SJSA1 (cell line): ENCODE measurements at places on chromosomes 13 and 19.

- no peak for DNase-seq
These were observed 24.4 kb upstream of the LILRA2 start for GRCh38 chr19:54549224-54549623.

- no peak for DNase-seq
These were observed 38.7 kb upstream of the TPM4 start for GRCh38 chr19:16037424-16038195.

DNA sequence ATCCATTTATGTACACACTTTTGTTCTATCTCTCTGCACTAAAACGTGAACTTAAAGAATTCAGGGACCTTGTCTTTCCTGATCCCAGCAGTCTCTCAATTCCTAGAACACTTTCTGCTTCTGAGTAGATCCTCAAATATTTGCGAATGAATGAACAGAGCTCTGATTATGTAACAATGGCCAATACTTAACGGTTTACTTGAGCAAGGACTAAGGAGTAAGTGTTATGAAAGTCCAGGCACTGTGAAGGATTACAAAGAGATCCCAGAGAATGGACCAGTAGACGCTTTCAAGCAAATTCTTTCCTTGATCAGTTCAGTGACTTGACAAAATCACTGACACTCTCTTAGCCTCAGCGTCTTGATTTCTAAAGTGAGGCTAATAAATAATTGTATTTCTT is 514.5 kb upstream of the KLHL1 start:
- no peak for DNase-seq

DNA sequence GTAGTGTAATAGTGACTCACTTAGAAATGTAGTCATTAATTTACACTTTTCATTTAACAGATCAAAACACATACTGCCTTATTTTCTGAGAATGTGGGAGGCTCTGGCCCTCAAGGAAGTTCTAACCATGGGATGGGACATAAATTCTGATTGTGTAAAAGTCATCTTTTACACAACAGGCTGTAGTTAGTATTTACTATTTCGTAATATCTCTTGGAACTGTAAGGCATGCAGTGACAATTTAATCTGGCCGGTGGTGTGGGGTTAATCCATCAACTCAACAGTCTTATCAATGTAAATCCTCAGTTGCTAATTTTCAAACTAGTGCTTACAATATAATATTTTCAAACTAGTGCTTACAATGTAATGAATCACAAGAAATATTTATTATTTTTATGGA is 1599.2 kb downstream of the EFNB2 start:
- DNase-seq: no peak

DNA sequence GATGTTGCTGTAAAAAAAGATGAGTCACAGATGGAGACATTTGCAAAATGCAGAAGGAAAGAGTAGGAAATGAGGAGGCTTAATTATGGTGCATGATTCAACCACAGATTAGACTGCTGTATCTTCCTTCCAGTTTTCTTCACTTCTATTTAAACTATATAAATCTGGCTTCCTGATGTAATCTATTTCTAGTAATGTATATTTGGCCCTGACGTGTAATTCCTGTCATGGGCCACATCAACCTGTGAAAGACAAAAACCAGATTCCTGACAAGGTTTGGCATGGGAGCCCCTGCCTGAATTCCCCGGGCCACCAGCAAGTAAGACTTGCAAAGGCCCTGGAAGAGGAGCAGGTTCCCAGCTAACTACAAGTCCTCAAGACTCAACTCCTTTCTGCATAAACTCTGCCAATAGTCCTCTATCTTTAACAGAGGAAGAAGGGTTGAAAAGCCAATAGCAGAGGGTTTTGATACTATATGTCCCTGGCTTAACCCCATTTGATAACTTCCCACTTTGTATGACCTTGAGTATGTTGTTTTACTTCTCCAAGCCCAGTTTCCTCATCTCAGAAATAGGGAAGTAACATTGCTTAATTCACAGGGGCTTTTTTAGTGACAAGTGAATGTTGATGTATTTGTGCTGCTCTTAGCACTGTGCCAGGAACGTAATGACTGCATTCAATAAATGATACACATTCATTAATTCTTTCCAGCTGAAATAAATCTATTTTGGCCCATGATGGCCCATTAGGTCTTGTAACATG is 172.7 kb downstream of the SPRY2 start:
- DNase-seq: peak; percentile 33

GRCh38 chr19:28521614-28522544 is 691.1 kb downstream of the UQCRFS1 start:
- no peak for DNase-seq

- DNase-seq: no peak
These were observed 21.9 kb downstream of the AP3D1 start for GRCh38 chr19:2129486-2129885.

- no peak for DNase-seq
These were observed 741 bp downstream of the PLEKHF1 start for GRCh38 chr19:29665826-29666577.

- DNase-seq: no peak
These were observed 20.7 kb downstream of the POMP start for GRCh38 chr13:28679628-28680027.

DNA sequence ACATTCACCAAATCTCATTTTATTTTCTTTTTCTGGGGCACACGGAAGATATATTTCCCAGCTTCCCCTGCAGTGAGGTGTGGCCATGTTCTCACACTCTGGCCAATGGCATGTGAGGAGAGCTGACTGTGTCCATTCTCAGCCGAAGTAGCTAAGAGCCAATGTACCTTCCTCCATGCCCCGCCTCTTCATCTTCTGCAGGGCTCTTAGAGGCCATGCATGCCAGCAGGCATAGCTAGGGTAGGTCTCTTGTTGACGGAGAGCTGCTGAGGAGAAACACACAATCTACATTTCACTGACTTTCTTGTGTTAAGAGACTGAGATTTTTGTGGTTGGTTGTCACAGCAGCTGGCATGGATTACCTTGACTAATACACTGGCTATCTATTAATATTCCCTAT is 9.8 kb upstream of the MICU2 start:
- DNase-seq: no peak

DNA sequence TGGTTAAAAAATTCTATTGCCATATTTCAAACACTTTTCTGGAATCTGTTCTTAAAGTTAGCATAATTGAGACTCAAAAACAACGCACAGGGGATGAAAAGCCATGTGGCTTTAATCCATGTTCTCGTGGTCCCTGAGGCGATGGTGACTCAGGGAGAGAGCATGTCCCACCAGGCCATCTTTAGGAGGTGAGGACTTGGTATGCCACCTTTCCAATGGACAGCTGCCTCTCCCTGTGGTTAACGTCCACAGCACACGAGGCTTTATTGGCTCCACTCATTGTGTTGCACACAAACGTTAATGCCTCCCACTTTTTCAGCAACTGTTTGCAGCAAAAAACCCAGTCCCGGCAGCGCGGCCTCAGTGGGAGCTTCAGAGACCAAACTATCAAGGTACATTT is 51.4 kb downstream of the EFNB2 start:
- DNase-seq: no peak

GRCh38 chr13:65638572-65639168 is 1591.5 kb downstream of the PCDH9 start:
- peak; percentile 16 for DNase-seq

DNA sequence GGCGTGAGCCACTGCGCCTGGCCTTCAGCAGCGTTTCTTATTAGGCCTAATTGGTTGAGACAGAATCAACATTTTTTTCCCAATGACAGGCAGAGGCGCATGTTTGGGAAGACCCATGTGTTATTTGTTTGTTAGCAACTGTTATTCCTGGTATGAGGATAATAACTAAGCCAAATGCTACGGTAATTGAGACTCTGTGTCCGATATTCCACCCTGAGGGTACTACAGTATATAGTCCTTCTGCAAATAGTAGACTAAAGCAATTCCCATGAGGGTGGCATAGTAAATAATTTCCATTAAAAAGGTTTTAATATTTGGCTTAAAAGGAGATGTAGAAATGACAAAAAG is 18.4 kb upstream of the CCL25 start:
- no peak for DNase-seq

DNA sequence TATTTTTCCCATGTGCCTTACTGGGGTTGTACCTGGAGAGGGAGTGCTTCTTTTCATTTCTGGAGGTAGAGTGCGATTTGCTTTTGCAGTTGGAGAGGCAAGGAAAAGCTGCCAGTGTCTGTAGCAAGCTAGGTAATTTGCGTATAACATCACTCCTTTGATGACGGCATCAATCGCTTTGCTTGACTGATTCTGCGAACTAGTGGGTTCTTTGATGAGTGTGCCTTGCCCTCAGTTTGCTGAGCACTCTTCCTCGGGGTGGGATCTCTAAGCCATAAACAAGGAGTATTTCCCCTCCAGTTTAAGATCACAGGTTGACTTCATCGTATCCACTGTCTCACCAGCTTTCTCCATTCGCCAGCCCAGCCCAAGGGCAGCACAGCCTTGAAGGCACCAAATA is 344.5 kb downstream of the KCNRG start:
- no peak for DNase-seq

DNA sequence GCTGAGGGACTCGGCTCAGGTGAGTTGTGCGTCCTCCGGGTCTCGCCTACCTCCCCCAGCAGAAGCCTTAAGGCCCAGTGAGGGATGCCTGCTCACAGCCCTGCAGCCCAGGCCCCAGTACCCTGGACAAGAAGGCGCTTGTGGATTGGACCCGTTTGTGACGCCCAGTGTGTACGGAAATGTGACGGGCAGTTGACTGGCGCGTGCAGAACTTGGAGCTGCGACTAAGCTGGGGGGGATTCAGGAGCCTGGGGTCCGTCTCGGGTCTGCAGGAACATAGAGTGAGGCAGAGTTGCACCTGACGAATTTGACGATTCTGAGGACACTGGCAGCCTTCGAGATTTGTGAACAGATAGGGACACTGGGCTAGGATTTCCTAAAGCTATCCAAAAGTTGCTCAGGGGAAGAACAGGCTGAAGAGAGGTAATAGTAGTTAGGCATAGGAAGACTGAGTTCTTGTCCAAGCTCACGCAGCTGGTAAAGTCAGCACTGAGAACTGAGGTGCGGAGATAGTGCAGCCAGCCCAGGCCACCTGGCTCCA is 519 bp downstream of the ZNF551 start:
- no peak for DNase-seq

GRCh38 chr13:94705081-94706030 is 7.0 kb downstream of the SOX21 start:
- no peak for DNase-seq

- no peak for DNase-seq
These were observed 3.0 kb upstream of the MATK start for GRCh38 chr19:3788996-3789778.

DNA sequence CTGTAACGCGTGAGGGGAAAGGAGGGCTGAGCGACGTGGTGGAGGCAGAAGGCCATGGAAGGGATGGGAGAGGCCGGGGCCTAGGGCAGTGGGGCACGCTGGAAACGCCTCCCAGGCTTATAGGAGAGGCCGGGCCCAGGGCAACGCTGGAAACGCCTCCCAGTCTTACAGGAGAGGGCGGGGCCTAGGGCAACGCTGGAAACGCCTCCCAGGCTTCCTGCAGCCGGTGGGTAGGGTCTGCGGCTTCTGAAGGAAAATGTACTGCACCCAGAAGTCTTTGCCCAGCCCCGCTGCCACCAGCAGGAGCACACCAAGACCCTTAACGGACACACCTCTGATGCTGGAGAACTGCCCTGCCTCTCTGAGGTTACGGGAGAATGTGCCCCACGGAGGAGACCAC is 9.1 kb downstream of the CACTIN start:
- no peak for DNase-seq

DNA sequence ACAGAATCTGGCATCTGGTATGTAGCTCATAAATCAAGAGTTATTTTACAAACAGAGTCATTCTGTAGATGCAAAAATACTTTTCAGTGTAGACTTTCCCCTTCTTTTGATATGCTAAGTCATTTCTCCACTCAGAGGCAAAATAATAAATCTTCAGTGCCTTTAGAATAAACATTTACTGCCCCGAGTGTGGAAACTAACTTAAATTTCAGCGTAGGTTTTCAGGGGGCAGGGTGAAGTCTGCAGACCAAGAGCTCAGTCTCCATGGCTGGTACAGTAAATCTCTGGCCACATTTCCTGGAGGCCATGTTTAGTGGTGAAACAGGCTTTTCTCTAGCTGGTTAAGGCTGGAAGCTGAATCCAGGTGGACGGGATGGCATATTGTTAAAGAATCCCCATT is 13.1 kb upstream of the ADPRHL1 start:
- no peak for DNase-seq
